ENCODE measurements at places on chromosomes 12 and 14.

DNA sequence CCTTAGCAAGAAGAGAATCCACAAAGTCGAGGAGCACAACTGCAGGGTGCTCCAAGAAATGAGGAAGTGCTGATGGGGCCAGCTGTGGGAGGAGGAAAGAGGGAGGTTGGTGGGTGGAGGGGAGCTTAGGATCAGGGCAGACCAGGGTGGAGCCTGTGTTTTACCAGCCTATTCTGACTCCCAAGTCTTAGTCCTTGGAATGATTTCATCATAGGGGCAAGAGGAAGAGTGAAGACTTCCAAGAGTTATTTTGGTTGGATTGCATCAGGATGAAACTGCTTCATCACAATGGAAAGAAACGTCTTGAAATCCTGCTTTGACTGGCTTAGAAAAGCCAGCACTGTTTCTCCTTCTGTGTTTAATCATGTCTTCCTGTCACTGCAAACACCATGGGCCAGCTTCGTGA, 194.0 kb downstream of the DPF3 start:
- DNase-seq, result no peak

DNA sequence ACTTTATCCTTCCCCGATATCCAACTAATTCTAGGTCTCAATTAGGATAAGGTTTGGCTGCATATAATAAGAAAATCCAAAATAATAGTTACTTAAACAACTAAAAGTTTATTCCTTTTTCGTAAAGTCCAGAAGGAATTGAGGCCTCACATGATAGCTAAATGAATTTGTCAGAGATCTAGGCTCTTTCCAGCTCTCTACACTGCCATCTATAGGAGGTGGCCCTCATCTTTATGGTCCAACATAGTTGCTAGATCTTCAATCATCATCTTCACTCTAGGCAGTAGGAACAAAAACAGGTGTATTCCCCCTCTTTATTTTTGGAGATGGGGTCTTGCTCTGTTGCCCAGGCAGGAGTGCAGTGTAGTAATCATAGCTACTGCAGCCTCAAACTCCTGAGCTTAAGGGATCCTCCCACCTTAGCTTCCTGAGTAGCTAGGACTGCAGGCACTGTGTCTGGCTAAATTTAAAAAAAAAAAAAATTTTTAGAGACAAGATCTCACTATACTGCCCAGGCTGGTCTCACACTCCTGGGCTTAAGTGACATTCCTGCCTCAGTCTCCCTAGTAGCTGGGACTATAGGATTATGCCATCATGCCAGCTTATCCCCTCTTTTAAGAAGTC, 46.5 kb upstream of the SAV1 start:
- DNase-seq, result no peak

GRCh38 chr12:64780531-64781279, 21.5 kb upstream of the GNS start:
- DNase-seq, result no peak

- no peak for DNase-seq
Observed at GRCh38 chr14:71672596-71672995, 259.6 kb upstream of the RGS6 start.

DNA sequence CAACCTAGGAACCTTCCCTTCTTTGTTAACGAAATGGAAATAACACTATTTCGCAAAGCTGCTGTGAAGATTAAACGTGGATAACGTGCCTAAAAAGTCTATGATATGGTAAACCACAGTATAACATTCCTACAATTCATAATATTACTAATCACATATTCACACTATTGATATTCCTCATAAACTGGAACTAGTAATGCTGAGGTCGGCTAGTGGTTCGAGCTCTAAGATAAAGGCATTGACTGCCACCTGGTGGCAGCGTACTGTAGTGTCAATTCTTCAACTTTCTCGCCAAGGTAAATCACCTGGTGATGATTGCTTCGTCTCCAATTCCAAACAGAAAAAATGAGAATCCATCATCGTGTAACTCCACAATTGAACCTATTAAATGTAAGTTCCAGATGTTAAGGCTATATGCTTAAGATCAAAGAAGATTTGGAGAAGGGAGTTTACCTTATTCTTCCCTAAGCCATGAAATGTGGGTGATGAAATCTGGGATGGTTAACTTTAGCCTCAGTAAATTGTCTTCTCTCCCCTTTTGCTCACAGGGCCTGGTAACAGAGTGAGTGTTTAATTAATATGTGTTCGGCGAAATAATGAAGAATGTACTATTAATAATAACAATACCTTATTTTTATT, 197.5 kb upstream of the TMEM132C start:
- DNase-seq, result no peak

DNA sequence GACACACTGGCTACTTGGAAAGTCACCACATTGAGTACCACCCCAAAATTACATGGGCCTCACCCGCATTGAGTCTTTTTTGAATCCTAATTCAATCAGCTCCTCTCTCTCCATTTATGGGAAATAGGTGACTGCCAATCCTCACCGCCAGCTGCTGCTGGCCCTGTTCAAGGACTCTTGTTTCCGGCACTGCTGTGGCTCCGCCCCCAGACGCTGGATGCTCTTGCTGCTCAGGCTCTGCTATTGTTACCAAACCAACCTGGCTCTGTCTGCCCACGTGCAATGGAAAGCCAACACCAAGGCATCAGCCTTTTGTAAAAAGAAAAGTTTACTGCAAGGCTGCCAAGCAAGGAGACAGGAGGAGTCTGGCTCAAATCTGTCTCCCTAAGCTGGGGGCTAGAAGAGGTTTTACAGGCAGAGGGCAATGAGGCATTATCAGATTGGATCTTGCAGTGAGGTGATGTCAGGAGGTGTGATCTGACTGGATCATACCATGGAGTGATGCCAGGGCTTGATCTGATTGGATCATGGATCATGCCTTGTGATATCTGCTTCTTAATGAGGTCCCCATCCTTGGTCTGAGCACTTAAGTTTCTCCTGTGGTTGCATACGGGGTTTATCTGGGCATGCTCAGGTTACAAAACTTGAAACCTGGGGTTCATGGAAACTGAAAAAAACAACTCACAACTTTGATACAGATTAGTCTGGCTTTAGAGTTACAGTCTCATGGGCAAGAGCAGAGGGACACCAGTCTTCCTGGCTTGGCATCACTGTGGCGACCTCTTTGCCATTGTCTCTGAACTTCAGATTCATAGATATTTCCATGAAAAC, 117.1 kb upstream of the SLC35F4 start:
- DNase-seq, result no peak

- no peak for DNase-seq
Observed at GRCh38 chr12:793037-793436, 40.7 kb downstream of the WNK1 start.

DNA sequence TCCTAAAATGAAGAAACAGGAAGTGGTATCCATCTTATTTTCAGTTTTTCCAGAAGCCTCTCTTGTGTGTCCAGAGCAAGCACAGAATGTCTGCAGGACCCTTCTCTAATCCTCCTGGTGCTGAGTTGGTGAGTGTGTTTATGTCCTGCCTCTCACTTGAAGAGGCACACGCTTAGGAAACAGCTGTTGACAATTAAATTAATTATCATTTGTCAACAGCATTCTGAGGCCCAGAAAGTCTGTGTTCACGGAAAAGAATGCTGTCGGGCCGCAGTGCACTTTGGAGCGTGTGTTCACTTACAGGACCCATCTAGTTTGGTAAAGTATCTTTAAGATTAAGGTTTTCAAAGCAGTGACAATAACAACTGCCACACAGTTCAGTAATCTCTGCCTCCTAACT, 70.5 kb downstream of the LMNTD1 start:
- no peak for DNase-seq

- no peak for DNase-seq
Observed at GRCh38 chr14:79438696-79439342, 772.5 kb downstream of the DIO2 start.

- no peak for DNase-seq
Observed at GRCh38 chr12:6768437-6768914, 2.3 kb downstream of the PTMS start.

DNA sequence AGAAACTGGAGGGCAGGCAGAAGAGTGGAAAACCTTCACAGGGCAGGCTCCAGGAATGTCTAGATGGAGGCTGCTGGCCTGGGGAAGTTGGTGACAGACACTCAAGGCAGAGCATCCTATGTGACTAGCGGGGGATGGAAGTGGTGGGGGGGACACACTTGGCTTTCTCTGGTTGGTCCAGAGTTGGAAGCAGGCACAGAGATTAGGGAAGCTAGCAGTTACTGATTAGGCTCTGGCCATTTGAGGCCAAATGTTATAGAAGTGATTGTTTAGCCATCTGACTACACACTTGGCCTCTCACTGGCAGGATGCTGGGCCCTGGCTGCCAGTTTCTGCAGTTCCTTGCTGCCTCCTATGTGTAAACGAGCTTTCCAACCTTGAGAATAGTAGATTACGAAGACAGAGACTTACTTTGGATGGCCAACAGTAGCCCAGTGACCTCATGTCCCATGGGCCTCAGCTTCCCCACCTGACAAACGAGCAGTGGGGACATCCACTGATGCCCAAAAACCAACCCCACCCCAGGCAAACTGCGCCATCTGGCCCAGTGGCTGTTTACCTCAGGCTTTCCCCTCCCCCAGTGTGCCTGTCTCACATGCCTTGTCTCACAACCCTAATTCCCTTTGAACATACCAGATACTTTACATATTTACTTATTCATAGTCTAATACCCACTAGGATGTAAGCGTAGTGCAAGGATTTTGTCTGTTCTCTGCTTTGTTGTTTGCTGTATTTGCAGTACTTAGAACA, 102.7 kb downstream of the PAPLN start:
- no peak for DNase-seq

DNA sequence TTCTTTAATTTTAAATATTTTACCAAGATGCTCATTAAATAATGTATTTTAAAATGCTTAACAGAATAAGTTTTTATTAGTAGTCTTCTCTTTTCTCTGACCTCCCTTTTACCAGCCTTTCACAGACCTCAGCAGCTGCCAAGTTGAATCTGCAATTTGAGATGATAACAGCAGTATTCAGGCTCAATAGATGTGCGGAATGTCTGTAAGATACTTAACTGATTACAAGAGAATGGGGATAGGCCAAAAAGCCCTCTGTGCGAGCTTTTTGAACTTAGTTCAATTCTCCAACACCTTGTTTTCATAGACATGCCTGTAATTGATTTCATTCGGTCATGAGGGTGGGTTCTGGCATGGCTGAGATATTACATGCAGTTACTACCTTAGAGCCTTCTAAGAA, 277.2 kb downstream of the TMTC2 start:
- no peak for DNase-seq

DNA sequence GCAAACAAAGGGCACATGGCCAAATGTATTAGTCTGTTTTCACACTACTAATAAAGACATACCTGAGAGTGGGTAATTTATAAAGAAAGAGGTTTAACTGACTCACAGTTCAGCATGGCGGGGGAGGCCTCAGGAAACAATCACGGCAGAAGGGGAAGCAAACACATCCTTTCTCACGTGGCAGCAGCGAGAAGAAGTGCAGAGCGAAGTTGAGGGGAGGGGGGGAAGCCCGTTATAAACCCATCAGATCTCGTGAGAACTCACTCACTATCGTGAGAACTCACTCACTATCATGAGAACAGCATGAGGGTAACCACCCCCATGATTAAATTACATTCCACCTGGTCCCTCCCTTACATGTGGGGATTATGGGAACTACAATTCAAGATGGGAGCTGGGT, 66.1 kb downstream of the ST8SIA1 start:
- no peak for DNase-seq

- DNase-seq, result no peak
Observed at GRCh38 chr14:103801459-103801858, 45.9 kb downstream of the PPP1R13B start.

GRCh38 chr12:91994208-91994797, 151.3 kb downstream of the BTG1 start:
- DNase-seq, result no peak

GRCh38 chr14:41558490-41558889, 48.2 kb upstream of the LRFN5 start:
- no peak for DNase-seq

- no peak for DNase-seq
Observed at GRCh38 chr12:51647647-51648046, 56.6 kb downstream of the SCN8A start.

DNA sequence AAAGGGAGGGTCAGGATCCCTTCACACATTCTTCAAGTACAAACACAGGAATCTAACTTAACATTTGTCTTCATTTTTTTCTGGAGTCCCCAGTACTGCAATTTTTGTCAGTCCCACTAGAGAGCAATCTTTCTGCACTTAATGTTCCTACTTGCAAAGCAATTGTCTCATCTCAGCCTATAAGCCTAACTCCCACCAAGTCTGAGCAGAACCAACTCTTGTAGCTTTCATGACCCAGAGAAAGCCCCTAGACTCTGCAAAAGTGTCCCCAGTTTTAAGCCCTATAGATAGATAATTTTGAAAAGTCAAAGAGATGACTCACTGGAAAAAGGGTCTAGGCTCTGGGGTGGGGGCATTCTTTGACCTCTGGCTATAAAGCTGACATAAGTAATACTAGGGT, 1.8 kb upstream of the ZBTB39 start:
- no peak for DNase-seq

- DNase-seq, result no peak
Observed at GRCh38 chr14:79483477-79484388, 727.6 kb downstream of the DIO2 start.

DNA sequence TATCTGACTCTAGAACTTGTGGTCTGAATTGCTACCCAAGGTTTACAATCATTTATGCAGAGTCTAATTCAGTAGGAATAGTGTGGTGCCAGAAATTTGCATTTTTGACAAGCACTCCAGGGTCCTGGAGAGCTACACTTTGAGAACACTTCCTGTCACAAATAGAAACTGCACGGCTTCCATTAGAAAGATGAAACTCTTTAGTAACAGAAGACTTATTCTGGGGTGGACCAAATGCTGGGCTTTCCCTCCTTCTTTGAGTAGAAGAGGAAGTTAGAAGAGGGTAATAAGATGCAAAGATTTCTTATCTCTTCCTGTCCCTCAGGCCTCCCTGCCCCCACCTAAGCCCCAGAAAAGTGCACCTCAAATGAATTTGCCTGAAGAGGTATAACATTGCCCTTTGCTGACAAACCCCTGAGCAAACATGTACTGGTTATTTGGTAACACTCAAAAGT, 28.4 kb downstream of the DGLUCY start:
- DNase-seq, result no peak

GRCh38 chr12:29710104-29710503, 73.6 kb downstream of the TMTC1 start:
- no peak for DNase-seq

- no peak for DNase-seq
Observed at GRCh38 chr14:32407130-32407529, 78.0 kb downstream of the AKAP6 start.

GRCh38 chr14:60094306-60094897, 2.7 kb downstream of the PCNX4 start:
- no peak for DNase-seq

GRCh38 chr14:21933681-21934080, 260.1 kb upstream of the OR4E1 start:
- no peak for DNase-seq

DNA sequence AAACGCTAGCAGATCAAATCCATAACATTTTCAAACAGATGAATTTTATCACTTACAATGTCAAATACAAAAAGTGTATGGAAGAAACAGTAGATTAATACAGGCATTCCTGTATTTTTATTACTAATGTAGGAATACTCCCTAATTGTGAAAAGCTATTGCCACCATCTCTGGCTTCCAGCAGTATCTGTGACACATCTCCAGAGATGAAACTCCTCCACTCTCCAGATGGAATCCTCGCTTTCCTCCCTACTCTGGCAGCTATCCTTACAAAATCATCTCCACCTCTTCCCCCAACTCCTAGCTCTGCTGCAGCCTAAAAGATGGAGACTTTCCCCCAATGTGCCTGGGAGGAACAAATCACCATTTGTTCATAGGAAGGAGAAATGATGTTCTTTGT, 211.4 kb downstream of the SSPN start:
- no peak for DNase-seq

Data from cortex of kidney (tissue), 1 donor.